ENCODE measurements at places on chromosomes 6 and 20.

DNA sequence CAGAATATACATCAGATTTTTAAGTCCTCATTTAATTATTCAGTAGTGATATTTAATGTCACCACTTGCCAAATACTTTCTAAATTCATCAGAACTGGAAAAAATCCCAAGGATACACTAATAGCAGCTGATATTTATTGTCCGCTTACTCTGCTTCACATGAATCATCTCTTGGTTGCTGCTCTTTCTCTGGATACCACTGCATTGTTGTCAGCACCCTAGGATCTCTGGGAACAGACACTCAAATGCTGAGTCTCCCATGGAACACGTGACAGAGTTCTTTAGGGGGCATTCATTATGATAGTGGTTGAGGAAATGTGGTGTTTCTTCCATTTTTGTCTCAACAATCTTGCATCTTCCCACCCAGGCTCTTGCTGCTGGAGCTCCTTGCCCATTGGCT is 318.0 kb downstream of the RFPL4B start:
- no peaks in the 10 kb centered on the region for H3K27me3 ChIP-seq
- H3K36me3 ChIP-seq, result no peaks in the 10 kb centered on the region
- no peak overlapping the region for H3K4me3 ChIP-seq
- no peak overlapping the region for H3K27ac ChIP-seq
- H3K4me1 ChIP-seq, result no peaks in the 10 kb centered on the region

GRCh38 chr20:23867152-23867776 is 12.3 kb downstream of the CST5 start:
- no peak for DNase-seq
- peaks cover 13% of the 10 kb centered on the region for H3K27me3 ChIP-seq
- peaks cover 6% of the 10 kb centered on the region for H3K4me1 ChIP-seq
- H3K27ac ChIP-seq, result no peak overlapping the region

DNA sequence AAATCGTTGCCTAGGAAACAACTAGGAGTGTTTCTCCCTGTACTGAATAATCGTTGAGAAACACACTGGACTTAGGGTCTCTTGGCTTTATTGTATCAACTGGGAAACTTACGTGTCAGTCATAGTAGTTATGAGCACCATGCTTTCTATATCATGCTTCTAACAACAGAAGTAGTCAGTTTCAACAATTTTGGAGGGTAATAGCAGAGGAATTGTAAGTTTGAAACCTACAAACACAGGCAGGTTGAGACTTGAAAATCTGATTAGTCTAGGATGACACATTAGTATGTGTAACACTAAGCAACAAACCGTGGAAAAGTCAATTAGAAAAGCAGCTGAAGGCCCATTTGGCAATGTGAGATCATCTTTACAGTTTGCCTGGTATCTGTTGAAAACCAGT is 43.9 kb upstream of the FABP7 start:
- H3K36me3 ChIP-seq, result no peaks in the 10 kb centered on the region
- no peaks in the 10 kb centered on the region for H3K27me3 ChIP-seq
- no peak overlapping the region for H3K4me3 ChIP-seq
- no peaks in the 10 kb centered on the region for H3K4me1 ChIP-seq
- no peak overlapping the region for H3K27ac ChIP-seq

- H3K27me3 ChIP-seq, result no peaks in the 10 kb centered on the region
- H3K4me1 ChIP-seq, result no peaks in the 10 kb centered on the region
- peaks cover 20% of the 10 kb centered on the region for H3K36me3 ChIP-seq
These were observed 137.6 kb downstream of the AIG1 start for GRCh38 chr6:143198312-143198711.

- peaks cover 72% of the 10 kb centered on the region for H3K4me1 ChIP-seq
- H3K4me3 ChIP-seq, result no peak overlapping the region
- no peak overlapping the region for H3K27ac ChIP-seq
- no peaks in the 10 kb centered on the region for H3K36me3 ChIP-seq
- H3K27me3 ChIP-seq, result no peaks in the 10 kb centered on the region
These were observed 193.5 kb downstream of the ARID1B start for GRCh38 chr6:156970595-156971112.

- H3K27ac ChIP-seq, result no peak overlapping the region
- H3K4me3 ChIP-seq, result no peak overlapping the region
- no peak for DNase-seq
These were observed 28.0 kb upstream of the MCM9 start for GRCh38 chr6:118963003-118963402.

- H3K4me1 ChIP-seq, result no peaks in the 10 kb centered on the region
- no peak overlapping the region for H3K27ac ChIP-seq
- no peak overlapping the region for H3K4me3 ChIP-seq
These were observed 100.7 kb downstream of the TCP11 start for GRCh38 chr6:35040398-35040797.

GRCh38 chr20:44450903-44451450 is 24.7 kb upstream of the TTPAL start:
- H3K36me3 ChIP-seq, result no peaks in the 10 kb centered on the region
- no peak overlapping the region for H3K27ac ChIP-seq
- H3K27me3 ChIP-seq, result peaks cover 4% of the 10 kb centered on the region

DNA sequence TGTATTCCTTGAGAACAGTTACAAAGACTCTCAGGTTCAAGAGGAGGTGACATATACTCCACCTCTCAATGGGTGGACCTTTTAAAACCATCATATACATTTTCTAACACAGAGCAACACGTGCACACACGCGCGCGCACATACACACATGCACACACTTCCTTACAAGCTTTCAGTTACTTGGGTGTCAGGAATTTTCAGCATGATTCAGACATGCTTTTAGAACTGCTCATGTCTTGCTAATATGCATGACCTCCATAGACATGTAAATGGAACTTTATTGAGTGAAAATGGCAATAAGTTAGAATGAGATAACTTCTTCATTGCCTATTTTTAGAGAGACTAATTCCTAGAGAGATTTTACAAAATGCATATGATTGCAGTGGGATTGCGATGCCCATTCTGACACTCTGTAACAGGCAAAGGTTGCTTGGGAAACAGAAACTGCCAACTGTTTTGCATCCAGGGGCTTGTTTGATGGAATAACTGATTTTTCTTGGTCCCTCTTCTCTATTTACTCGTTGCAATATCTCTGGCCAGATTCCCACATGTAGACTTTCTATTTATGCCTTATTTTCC is 531.4 kb upstream of the RNF217 start:
- no peak for DNase-seq
- H3K4me1 ChIP-seq, result no peaks in the 10 kb centered on the region
- no peaks in the 10 kb centered on the region for H3K36me3 ChIP-seq
- no peak overlapping the region for H3K27ac ChIP-seq
- H3K4me3 ChIP-seq, result no peak overlapping the region

DNA sequence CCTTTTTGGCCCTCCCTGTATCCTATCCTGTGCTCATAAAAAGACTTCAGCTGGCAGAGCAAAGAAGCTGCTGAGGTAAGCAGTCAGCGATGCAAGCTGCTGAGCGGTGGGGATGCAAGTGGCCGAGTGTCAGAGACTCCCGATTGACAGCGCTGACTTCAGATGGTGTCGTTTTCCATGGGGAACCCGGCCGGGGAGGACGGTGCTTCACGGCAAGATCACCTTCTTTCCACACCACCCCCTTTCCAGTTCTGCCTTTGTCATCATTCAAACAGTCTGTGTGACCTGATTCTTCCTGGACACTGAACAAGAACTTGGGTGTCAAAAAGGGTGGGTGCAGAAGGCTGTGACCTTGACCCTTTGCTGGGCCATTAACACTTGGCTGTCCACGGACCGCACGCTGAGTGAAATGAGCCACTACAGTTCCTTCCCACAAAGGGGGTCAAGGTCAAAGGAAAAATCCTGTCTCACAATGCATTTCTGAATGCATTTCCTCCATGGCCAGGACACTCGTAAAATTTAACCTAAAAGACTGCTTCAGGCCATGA is 52.9 kb upstream of the UNC93A start:
- H3K4me3 ChIP-seq, result no peak overlapping the region
- DNase-seq, result no peak
- no peak overlapping the region for H3K27ac ChIP-seq
- no peaks in the 10 kb centered on the region for H3K4me1 ChIP-seq
- no peaks in the 10 kb centered on the region for H3K36me3 ChIP-seq

DNA sequence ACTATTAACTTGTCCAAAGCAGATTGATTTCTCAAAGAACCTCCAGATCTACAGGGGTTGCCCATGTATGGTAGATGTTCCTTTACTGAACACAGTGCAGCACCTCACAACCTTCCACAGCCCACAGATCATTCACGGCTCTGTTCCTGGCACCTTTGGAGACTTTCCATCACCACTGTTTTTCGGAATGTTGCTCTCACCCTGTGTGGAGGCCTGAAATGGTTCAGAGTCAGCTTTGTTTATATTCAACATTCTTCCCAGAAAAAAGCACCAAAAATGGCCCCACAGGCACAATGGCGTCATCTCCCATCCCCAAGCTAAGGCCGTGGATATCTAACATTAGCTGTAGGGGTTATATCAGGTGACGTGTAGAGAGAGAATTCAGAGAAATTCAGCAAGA is 74.7 kb downstream of the DHX35 start:
- no peak overlapping the region for H3K4me3 ChIP-seq
- H3K27me3 ChIP-seq, result no peaks in the 10 kb centered on the region
- peaks cover 7% of the 10 kb centered on the region for H3K36me3 ChIP-seq
- H3K27ac ChIP-seq, result no peak overlapping the region
- H3K4me1 ChIP-seq, result peaks cover 1% of the 10 kb centered on the region

GRCh38 chr6:51976374-51976773 is 111.0 kb downstream of the PKHD1 start:
- H3K4me3 ChIP-seq, result no peak overlapping the region
- no peaks in the 10 kb centered on the region for H3K36me3 ChIP-seq
- H3K27ac ChIP-seq, result no peak overlapping the region
- DNase-seq, result no peak
- peaks cover 3% of the 10 kb centered on the region for H3K27me3 ChIP-seq

DNA sequence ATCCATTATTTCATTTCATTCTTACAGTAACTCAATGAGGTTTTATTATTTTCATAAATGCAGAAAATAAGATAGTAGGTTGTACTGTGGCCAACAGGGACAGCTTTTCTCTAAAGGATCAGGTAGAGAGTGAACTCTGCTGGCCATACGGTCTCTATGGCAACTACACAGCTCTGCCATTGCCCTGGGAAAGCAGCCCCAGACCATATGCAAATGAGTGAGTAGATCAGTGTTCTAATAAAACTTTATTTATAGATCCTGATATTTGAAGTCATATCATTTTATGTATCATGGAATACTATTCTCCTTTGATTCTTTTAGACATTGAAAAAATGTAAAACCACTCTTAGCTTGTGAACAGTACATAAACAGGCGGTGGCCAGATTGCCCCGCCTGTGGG is 192.5 kb upstream of the RREB1 start:
- peaks cover 6% of the 10 kb centered on the region for H3K4me1 ChIP-seq
- no peak for DNase-seq
- no peaks in the 10 kb centered on the region for H3K36me3 ChIP-seq
- no peak overlapping the region for H3K4me3 ChIP-seq
- peaks cover 6% of the 10 kb centered on the region for H3K27me3 ChIP-seq

DNA sequence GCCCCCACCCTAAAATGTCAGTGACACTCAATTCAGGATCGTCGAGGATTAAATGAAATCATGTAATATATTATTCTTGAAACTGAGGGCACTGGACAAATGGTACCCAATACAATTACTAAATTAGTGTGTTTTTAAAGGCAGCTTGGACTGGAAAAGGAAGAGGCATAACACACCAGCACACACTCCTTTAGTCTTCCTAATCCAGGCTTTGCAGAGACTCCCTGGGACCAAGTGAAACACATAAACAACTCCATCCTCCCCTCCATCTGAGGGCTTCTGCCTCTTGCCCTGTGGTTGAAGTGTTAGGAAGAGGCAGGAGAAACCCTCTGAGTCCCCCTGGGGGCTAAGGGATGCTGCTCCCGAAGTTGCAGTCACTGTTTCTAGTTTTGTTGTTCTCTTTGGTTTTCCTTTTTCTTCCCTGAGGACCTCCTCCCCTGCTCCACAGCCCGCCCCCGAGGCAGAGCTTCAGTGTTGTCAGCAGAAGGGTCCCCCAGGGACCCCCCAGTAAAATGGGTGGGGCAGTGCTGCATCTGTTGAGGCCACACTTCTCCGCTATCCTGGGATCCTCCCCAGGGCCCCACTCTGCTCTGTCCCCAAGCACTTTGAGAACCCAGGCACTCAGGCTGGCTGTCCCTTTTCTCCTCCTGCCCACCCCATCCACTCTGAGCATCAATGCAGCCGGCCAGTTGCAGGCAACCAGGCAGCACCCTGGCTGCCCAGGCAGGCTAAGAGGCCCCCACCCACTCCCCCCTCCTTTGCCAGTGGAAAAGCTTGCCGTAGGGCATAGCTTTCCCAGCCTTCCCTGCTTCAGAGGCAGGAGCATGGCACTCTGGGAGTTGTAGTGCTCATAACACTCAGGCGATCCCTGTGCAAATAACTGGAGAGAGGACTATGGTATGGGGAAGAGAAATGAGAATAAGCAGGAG is 5.9 kb downstream of the TMEM63B start:
- peaks cover 15% of the 10 kb centered on the region for H3K4me1 ChIP-seq
- DNase-seq, result no peak
- no peak overlapping the region for H3K4me3 ChIP-seq
- no peaks in the 10 kb centered on the region for H3K27me3 ChIP-seq

- DNase-seq, result no peak
- H3K27ac ChIP-seq, result no peak overlapping the region
- H3K4me3 ChIP-seq, result no peak overlapping the region
- H3K27me3 ChIP-seq, result no peaks in the 10 kb centered on the region
These were observed 5.8 kb downstream of the DDR1 start for GRCh38 chr6:30889921-30890645.

GRCh38 chr6:8738951-8739350 is 303.6 kb upstream of the SLC35B3 start:
- H3K4me3 ChIP-seq, result no peak overlapping the region
- peaks cover under 1% of the 10 kb centered on the region for H3K27me3 ChIP-seq
- DNase-seq, result no peak
- H3K27ac ChIP-seq, result no peak overlapping the region
- H3K4me1 ChIP-seq, result peaks cover 2% of the 10 kb centered on the region

DNA sequence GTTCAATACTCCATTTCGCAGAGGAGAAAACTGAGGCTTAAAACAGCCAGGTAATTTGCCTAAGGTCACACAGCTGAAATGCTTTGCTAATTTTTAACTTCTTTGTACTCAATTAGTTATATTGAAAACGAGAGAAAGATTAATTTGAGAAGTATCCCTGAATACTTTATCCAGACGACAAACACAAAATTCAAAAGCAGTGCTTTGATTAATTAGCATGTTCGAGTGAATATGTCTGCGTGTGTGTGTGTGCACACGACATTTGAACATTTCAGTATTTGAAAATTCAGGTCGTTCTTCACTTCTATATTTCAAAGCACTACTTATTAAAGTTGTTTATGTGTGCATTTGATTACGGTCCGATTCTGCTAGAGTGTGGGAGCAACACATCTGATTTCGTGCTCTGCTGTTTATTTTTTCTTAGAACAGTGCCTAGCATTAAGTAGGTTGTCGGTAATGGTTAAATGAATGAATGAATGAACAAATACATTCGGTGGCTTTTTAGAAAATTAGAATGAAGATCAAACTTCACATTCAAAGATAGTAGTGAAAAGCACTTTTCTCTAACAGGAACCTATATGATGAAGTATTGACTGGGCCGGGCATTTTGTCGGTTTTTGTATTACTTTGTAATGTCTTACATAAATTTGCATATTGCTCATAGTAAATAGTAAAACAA is 36.9 kb upstream of the SYNCRIP start:
- peak overlapping the region; percentile 99 for H3K27ac ChIP-seq
- H3K4me1 ChIP-seq, result peaks cover 35% of the 10 kb centered on the region
- peak overlapping the region; percentile 99 for H3K4me3 ChIP-seq
- no peak for DNase-seq
